Stimulated activated CD8-positive, alpha-beta memory T cell treated with anti-CD3 and anti-CD28 coated beads, Interleukin-4, amount 100 ng/mL, for 48 hours (primary cell): ENCODE measurements at places on chromosomes 5 and 9.

GRCh38 chr5:62138607-62139006 is 167.4 kb upstream of the KIF2A start:
- no peak for DNase-seq

DNA sequence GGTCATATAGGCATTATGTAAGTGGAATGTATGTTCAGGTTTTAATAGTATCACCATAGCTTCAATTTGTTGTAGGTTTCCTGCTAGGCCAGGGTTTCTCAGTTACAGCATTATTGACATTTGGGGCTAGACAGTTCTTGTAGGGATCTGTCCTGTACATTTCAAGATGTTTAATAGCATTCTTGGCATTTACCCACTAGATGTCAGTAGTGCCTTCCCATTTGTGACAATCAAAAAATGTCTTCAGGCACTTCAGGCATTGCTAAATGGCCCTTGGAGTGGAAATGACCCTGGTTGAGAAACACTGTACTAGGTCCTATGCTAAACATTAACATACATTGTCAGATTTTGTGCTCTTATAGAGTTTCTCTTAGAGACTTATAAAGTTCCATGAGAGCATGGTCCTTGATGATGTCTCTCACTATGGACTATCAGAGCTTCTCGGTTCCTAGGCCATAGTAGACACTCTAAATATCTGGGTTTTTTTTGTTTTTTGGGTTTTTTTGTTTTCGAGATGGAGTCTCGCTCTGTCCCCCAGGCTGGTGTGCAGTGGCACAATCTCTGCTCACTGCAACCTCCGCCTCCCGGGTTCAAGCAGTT is 1.4 kb downstream of the KIF20A start:
- no peak for DNase-seq

DNA sequence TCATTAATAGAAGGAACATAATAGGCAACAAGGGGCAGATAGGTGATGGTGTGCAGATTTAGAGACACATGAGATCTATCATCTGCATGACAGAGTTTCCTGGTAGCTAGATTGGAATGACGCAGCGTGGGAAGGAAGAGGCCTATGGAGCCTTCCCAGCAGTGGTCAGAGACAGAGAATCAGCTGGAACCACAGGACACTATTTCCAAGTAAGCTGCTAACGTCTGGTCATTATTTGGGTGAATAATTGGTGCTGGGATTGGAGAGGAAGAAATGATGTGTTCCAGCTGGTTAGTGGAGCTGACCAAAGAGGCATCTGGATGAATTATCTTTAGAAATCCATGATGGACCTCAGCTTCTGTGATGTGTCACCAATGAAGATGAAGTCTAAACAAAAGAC is 91.2 kb upstream of the PRR16 start:
- no peak for DNase-seq

DNA sequence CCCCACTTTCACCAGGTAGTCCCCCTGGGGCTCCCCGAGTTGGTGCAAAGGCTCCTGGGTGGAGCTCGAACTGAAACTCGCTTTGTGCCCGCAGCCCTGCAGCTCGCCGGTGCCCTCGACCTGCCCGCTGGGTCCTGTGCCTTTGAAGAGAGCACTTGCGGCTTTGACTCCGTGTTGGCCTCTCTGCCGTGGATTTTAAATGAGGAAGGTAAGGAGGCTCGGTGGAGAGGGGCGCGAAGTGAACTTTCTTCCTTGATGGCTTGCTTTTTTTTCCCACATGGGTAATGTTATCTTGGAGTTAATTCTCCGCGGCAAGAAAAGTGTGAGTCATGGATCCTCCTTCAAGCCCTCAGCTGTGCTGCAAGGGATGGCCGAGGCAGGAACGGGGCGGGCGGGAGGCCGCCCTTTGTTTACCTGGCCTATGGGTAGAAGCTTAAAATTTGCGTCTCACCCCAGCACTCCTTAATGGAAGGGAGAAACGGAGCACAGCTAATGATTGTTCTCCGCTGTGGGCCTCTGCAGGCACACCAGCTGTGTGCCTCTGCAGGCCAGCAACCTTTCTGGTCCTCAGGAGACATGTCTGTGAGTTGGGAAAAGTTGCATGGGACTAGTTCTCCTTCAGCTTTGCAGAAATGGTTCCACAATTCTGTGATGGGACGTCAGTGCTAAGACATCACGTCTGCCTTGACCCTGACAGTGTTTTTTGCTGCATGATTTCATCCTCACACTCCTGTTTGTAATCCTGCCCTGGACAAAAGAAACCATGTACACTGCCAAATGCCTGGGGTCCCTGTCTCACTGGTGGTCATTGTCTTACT is 1.1 kb downstream of the MAMDC2 start:
- DNase-seq, result no peak

GRCh38 chr5:133885566-133885965 is 82.9 kb downstream of the C5orf15 start:
- no peak for DNase-seq

DNA sequence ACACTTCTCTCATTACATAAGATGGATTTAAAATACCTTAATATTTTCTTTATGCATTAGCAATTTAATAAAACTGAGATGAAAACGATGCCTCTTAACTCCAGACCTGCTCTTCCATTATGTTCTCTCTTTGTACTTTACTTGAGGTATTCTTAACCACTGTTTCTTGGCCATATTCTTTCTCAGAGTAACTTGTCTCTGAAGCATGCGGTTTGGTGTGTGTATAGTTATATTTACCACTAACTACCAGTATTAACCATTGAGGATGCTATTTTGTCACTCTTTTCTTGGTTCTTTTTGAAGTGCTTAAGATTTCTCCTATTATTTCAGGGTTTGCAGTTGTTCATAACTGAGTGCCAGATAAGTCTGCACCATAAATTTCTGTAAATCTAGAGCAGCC is 17.9 kb downstream of the TMEM167A start:
- no peak for DNase-seq

DNA sequence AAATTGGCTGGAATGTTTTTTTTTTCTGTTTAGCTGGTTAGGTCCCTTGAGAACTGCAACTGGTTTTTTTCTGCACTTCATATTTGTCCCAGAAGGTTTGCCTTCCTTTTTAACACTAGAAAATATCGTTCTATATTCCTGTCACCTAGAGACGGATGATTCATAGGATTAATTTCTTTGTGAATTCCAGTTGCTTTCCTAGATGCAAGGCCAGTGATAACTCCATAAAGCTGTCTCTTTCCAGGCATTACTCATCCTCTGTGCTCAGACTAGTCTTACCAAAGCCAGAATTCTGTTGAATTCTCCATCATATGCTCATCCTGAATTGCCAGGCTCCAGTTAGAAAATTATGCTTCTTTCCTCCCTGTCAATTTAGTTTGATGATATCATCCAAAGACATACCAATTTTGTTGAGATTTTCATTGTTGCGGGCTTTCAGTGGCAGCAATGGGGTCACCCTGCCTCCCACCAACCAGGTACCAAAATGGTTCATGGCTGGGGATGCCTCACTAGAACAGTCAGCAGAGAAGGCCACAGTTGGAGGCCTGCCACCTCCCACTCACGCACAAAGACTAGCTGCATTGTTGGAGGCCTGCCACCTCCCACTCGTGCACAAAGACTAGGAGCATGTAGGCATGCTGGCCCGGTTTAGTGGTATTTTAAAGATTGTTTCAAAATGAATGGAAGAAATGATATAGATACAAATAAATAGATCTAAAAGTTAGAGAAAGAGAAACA is 8.5 kb downstream of the BAAT start:
- DNase-seq, result no peak

DNA sequence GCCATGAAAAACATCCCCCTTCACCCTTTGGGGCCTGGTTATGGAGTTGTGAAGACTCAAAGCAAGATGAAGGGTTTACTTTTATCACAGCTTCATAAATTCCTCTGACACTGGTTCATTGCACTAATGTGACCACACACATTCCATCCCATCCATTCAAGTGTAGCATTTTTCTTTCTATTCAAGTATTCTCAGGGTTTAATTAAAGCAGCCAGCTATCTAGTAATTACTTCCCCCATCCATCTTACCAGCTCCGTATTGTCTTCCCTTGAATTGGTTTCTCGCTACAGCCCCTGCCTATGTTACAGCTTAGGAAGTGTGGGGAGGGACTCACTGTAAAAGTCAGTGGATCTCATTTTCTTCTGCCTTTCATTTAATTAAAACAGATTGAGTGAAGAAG is 387.0 kb upstream of the RFX3 start:
- no peak for DNase-seq

DNA sequence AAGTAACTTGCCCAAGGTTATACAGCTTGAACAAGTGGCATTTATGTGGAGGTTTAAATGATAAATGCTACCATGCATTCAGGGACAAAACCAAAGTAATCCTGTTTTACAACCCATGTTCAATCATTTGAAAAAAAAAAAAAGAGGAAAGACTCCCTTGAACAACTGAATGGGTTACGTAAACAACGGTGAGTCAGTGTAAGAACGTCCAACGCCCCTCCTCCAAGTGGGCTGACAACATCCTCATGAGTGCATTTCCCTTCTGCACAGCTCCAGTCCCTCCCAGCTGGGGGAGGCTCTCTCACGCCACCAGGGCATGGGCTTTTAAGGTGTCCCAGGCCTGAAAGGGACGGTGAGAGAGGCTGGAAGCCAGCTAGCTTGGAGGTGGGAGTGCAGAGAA is 90.0 kb downstream of the PRRT1B start:
- DNase-seq, result peak; percentile 76

- DNase-seq, result no peak
Observed at GRCh38 chr5:34556509-34556782, 99.7 kb upstream of the RAI14 start.

- DNase-seq, result no peak
Observed at GRCh38 chr5:15718421-15719179, 218.6 kb downstream of the FBXL7 start.

DNA sequence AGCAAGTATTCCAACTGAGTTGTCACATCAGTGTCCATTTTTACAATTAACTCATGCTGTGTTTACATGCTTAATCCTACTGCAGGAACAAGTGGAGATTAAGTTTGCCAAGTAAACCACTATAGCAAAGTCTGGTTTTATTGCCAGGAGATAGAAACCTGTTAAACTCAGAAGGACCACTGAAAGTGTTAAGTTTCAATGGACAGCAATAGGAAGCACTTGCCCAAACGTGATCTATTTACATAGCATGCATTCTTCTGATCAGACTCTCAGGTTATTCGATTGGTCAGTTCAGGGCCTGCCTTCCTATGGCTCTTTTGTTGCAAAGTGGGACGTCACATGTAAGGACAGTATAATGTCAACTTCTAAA is 28.0 kb upstream of the IFNK start:
- DNase-seq, result no peak

- DNase-seq, result no peak
Observed at GRCh38 chr5:167810573-167810972, 480.9 kb upstream of the WWC1 start.

- DNase-seq, result no peak
Observed at GRCh38 chr5:99122976-99123375, 194.2 kb upstream of the CHD1 start.

GRCh38 chr5:155839251-155840037 is 487.5 kb upstream of the SGCD start:
- DNase-seq, result no peak

GRCh38 chr9:79127661-79128060 is 444.1 kb upstream of the TLE4 start:
- no peak for DNase-seq

GRCh38 chr5:25544652-25545249 is 900.0 kb upstream of the CDH10 start:
- DNase-seq, result no peak

GRCh38 chr5:135487839-135488514 is 35.8 kb upstream of the TIFAB start:
- DNase-seq, result no peak

DNA sequence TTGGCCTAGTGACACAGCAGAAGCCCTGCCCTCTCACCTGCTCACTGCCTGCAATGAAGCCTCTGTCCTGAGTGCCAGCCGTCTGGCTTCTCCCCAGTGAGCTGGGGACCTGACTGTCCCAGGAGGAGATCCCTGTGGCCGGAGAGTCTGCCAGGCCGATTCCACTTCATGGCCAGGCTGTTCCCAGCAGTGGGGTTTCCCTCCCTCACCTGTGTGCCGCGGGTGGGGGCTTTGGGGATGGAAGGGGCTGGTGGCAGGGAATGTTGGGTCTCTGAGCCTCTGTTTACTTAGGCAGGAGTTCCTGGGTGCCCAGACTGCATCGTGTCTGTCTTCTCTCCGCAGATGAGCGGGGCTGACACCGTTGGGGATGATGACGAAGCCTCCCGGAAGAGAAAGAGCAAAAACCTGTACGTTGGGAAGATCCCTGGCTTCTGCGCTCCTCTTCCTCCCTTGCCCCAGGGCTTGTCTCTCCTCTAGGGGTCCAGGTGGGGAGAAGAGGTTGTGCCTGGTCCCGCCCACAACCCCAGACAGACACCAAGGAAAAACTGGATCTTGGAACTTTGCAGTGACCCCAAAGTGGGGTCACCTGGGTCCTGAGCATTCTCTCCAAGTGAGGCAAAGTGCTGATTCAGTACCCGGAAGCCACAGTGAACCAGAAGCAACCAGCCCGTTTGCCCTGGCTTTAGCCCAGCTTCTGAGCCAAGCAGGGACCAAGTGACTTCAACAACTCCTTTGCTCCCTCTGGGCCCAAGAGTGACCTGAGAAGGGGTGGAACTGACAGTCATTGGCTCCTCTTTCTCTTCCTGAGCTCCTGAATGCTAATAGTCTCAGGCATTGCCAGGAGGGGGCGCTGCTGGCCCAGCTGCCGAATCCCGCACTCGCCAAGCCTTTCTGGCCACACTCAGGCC is 127.7 kb downstream of the RGS3 start:
- DNase-seq, result peak; percentile 90

GRCh38 chr5:42403236-42403635 is 20.0 kb upstream of the GHR start:
- no peak for DNase-seq

DNA sequence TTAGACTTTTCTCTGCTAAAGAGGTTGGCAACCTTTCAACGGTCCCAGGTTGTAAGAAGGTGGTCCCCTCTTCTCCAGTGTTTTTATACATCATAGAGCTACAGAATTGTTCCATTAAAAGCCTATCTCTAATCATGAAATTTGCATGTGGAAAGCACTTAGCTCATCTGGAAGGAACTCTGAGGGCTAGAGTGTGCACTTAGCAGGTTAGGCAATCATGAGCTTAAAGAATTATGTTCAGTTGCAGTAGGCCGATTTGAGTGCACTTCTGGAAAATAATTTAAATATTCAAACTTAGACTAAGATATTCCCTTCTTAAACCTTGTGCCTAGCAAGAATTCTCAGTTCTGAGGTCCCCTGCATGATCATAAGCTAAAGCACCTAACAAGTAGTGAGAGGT is 468.7 kb downstream of the SPATA31D1 start:
- no peak for DNase-seq
